ENCODE measurements at places on chromosomes 16 and 17.

DNA sequence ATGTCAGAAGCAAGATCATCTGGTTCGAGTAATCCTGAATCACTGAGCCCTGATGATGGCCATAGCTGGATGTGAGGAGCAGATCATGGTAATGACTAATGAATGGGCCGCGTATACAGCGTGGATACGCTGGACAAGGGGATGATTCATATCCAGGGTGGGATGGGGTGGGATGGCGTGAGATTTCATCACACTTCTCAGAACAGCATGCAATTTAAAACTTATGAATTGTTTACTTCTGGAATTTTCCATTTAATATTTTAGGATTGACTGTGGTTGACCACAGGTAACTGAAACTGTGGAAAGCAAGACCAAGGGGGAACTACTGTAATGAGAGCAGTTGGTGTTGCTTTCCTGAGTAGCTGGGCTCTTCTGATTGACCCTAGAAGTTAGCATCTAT, 225.5 kb downstream of the STX8 start:
- DNase-seq: no peak

GRCh38 chr16:18024611-18025010, 311.9 kb downstream of the NPIPA8 start:
- DNase-seq: no peak

DNA sequence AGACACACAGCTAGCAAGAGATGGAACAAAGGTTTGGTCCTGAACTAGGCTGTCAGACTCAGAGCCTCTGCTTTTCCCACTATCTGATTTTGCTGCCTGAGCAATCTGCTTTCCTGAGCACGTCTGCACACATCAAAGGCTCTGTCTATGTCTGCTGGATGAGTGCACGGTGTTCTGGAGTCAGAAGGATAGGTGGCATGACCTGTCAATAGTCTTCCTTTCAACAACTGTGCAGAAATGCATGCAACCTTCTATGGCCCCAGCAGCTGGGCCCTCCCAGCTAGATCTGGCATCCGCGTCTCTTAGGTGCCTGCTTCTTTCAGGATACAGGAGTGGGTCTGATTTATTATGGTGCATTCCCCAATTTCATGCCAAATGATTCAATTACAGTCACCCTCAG, 138.3 kb downstream of the UTP18 start:
- DNase-seq: no peak

DNA sequence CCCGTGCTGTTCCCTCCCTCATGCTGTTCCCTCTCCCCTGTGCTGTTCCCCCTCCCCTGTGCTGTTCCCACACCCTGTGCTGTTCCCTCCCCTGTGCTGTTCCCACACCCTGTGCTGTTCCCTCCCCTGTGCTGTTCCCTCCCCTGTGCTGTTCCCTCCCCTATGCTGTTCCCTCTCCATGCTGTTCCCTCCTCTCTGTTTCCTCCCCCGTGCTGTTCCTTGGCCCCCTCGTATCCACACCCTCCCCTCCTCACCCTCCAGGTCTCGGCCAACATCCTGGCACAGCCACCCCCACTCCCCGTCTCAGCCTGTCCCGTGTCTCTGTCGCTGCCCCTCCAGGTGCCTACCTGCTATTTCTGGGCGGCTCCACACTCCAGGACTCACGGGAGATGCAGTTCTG, 48.5 kb upstream of the ZC3H18 start:
- no peak for DNase-seq

DNA sequence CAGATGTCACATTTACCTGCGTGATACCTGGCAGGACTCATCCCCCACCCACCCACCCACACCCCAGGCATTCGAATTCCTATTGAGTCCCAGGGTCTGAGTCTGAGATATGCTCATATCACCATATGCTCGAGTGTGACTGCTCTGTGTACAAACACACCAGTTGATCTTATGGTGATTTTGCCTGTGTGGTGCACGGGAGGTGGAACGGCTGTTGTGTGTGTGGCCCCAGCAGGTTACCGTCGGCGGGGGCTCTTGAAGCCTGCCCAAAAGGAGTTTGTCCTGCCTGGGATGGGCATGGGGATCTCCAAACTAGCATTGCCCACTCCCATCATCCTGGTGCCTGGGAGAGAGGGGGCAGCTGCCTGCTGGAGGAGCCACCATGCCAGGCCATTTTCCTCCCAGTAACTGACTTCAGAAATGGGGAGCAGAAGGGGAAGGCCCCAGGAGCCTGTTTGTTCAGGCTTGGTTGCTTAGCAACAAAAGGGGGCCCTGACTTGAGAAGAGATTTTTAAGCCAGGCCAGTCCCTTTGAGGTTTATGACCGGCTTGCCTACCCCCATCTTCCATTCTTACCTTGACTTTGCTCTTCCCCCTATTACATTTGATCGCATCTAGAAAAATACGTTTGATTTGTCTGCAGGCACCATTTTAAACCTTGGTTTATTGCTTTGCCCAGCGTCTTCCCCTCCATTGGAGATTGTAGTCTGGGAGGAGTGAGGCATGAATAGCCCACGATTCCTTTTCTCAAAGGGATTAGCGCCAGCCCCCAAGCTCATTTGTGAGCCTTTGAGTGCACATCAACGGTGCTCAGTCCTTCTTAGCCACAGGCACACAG, 217.7 kb downstream of the CCDC182 start:
- no peak for DNase-seq

DNA sequence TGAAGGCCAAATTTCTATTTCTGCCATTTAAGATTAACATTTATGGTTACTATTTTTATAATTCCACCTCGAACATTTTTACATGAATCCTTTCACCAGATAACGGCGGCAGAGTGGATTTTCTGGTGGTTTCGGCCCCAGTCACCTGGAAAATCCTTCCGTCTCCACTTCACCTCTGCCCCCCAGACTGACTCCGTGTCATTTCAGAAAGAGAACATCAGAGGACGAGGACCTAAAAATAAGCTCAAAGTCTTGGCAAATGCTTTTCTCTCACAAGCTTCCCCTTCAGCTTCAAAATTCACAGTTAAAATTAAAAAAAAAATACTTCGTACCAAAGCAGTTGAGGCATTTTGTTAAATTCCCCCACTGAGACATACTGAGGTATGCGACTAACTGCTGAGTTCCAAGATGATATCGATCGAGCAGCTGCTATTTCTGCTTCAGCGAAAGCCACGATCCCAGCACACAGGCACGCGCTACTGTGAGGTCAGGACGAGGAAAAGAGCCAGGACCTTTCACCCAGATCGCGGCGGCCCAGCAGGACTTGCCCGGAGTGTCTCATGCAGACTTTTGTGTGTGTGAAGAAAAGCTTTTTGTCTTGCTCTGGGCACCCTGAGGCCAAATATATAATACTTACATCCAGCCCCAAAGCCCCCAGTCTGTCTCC, 36.8 kb downstream of the ASPA start:
- DNase-seq: no peak

GRCh38 chr17:72515291-72516065, 394.7 kb downstream of the SOX9 start:
- DNase-seq: no peak

GRCh38 chr17:14557480-14557879, 256.6 kb downstream of the HS3ST3B1 start:
- no peak for DNase-seq

- no peak for DNase-seq
Measured at GRCh38 chr17:30235386-30236296, at the start of gene SLC6A4. TSS of gene SLC6A4 (minus strand) at chr17:30235697. CDS start at chr17:30221958, 13,739 bp downstream.

DNA sequence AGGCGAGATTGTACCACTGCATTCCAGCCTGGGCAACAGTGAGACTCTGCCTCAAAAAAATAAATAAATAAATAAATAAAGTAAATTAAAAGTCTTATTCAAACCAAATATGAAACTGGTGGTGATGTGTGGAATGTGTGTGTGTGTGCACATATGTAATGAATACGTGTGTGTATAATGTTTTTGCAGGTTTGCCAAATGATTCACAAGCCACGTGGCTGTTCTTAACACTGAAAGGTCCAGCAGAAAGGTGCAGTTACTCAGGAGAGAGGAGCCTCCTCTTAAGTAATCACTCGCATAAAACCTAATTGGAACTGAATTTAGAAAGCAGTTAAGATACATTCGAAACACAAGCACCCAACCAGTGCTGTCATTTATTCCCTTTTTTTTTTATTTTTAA, 22.9 kb downstream of the GDE1 start:
- no peak for DNase-seq

- no peak for DNase-seq
Measured at GRCh38 chr16:28136751-28137434, 73.4 kb upstream of the GSG1L start.

DNA sequence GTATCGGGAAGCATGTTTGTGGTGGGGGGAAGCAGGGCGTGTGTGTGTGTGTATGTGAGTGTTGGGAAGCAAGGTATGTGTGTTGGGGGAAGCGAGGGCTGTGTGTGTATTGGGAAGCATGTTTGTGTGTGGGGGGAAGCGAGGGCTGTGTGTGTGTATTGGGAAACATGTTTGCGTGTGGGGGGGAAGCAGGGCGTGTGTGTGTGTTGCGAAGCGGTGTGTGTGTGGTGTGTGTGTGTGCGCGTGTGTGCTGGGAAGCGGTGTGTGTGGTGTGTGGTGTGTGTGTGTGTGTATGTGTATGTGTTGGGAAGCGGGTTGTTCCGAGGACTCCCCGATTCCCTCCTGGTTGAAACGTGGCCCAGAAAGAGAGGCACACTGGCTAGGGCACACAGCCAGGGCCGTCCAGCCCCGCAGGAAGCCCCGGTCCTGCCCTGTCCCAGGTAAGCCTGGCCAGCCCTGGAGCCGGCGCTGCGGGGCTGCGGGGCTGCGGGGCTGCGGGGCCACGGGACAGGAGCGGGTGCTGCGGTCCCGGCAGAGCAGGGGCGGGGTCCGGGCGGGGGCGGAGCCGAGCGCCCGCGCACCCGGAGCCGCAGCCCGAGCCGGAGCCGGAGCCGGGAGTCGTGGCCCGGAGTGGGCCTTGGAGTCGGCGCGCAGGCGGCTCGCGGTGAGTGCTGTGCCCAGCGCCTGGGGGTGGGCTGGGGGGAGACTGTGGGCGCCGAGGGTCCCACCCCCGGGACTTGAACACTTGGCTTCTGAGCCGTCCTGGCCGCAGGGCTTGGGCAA, at the start of gene NOD2:
NOD2 (plus strand) TSS at position 608 of the 783 bp plus-strand sequence. CDS start 5,890 bp downstream, outside the sequence.
- DNase-seq: peak; percentile 30

All from HuH-7 (cell line).